ENCODE measurements at places on chromosomes 7 and 10.

DNA sequence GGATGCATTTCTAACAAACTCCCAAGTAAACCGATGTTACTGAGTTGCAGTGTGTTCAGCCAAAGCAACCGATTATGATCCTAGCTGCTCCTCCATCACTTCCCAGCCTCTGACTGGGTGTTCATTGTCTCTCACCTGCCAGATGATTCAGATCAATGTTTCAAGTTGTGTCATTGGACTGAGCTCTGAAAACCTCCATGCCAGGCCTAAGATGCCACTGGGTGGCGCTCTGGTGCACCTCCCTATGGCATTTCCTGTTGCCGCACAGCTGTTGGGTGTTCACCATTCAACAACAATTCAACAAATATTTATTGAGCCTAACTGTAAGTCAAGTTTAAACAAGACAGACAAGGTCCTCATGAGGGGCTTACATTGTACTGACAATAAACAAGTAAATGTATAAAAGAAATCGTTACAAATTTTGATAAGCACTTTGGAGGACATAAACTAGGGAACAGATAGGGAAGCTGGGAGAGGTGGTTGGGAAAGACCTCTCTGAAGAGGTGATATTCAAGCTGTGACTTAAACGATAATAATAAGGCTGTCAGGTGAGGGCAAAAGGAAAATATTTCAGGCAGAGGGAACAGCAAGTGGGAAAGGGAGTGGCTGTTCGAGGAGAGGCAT, 22.8 kb downstream of the RGR start:
- DNase-seq: peak; percentile 78

DNA sequence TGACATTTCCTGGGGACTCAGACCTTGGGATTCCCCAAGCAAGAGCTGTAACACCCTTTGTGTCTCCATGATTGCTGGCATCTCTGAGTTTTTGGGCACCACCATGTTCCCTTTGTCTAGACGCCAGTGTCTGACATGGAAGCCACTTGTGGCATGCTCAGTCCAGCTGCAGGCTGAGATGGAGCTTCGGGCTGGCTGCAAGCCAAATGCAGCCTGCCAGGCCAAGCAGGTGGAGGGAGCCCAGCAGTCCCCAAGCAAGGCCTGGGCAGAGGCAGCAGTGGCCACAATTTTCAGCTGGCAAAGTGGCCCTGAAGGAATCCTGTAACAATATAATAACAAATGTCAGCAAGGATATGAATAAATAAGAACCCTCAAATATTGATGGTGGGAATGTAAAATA, 86.2 kb upstream of the ABCB5 start:
- DNase-seq: no peak

DNA sequence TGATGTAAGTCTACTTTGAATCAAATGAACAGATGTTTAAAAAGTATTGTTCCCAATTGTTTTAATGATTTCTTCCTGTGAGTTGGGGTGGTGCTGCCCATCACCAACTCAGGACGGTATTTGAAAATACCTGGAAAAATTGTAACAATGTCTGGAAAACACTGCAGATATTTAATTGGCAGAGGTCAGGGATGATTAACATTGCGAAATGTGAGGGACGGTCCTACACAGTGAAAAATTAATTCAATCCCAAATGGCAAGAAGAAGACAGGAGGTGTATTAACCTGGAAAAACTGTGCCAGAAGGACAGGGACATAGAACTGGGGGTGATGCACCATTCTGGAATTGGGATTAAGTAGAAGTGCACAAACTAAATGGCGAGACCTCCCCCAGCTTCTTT, 29.6 kb downstream of the ANKIB1 start:
- DNase-seq: no peak

DNA sequence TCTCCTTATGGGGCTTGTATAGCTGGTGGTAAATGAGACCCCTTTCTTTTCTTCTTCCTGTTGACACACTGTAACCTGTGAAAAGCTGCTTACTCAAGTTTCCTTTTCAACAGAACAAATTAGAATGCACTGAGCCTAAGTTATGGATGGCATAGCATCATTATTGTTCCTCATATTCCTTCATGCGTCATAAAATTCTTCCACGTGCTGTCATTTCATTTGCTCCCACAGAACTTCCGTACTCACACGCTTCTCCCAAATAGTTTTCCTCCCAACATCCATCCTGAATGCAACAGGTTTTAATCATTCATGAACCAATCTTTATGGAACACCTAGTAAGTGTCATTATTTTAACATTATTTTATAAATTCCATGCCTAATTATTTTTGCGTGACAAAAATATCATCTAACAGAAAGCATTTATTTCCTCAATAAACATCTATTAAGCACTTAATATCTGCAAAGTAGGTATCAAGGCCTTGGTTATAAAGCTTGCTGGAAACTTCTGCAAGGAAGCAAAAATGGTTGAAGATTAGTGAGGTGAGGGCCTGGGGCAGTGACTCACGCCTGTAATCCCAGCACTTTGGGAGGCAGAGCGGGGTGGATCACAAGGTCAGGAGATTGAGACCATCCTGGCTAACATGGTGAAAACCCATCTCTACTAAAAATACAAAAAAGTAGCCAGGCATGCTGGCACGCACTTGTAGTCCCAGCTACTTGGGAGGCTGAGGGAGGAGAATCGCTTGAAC, 18.9 kb upstream of the SEPTIN7 start:
- no peak for DNase-seq

- no peak for DNase-seq
These were observed 32.2 kb downstream of the MRPS33 start for GRCh38 chr7:140982508-140982907.

- DNase-seq: no peak
These were observed 251.9 kb upstream of the FOXK1 start for GRCh38 chr7:4430227-4430626.

DNA sequence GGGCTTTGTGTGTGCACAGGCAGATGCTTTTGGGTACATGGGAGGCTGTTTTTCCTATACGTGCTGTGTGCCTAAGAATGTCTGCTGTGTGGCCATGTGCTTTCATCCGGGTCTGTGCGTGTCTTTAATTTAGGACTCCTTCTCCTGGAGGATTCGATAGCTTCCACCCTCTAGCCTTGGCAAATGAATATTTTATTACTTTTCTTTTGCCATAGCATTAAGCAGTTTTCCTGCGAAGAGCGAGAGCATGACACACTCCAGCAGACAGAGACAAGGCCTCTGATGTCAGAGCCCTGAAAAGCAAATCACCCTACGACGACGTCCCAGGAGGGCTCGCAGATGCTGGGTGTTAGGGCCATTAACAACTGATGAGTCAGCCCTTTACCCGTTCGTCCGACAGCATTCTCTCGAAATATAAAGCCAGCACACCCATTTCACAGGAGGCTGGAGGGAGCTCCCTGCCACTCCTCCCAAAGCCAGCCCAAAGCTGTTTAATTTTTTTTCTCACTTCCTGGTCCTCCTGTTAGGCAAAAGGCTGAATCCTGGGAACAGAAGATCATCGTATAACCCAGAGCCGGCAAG, 311.3 kb upstream of the ZMIZ1 start:
- no peak for DNase-seq
